Heart left ventricle (tissue), 16 donors: ENCODE measurements at places on chromosomes 3 and 15. TPM values are rescaled to one million over a fixed set of nuclear protein-coding genes. Genes with fewer than 3 reads are reported as not detected.

DNA sequence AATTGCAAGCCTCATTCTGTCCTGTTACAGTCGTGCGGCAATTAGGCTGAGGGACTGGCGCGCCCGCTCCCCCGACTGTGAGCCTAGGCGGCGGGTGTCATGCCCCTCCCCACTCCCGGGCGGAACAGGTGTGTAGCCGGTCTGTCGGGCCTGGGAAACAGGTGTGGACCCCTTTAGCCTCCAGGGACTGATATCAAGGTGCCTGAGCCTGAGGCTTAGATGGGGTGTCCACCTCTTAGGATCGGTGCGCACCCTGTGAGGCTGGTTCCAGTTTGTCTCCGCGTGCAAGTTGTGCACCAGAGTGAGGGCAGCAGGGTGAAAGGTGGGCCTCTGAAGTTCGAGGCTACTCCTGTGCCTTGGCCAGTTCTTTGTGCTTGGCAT is 686 bp downstream of the VPS8 start:
- peak; percentile 30 for DNase-seq
- H3K27ac ChIP-seq, result peak overlapping the region; percentile 76
- H3K27me3 ChIP-seq, result no peaks in the 10 kb centered on the region
- H3K4me1 ChIP-seq, result peaks cover 54% of the 10 kb centered on the region
- peak overlapping the region; percentile 64 for H3K4me3 ChIP-seq
- peaks cover 13% of the 10 kb centered on the region for H3K36me3 ChIP-seq

DNA sequence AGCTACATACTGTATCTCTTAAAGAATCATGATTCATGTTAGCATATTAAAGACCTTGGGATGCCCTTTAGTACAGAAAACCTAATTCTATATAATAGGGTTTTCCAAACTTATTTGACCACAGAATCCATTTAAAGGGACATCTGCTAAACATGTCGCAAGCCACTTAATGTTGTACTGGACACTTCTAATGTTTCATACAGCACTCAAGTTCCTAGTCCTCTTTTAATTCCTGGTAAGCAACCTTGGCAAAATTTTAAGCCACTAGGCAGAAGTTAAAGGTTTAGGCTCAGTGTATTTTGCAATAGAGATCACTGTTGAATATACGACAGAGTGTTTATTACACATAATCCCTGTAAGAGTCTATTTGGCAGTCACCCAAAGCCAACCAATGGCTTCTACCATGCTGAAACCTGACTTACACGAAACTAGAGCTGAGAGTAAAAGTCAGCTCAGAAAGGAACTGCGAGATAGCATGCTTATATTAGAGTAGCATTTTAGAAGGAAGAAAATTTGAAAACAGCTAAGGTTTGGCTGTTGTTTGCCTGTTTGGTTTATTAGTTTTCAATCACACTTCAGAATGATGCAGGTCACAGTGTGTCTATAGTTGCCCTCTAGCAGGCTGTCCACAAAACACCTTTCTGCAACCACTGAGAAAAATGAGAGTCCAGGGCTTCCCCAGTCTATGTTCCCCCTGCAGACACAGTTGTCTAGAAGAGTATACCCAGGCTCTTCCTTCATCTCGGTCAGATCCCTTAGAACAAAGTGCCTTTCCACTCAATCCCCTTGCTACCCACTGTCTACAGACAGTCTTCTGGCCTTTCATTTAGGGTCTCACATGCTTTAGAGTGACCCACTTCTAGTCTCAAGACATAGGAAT is 104.4 kb downstream of the FMN1 start:
- H3K27ac ChIP-seq, result no peak overlapping the region
- no peaks in the 10 kb centered on the region for H3K36me3 ChIP-seq
- no peaks in the 10 kb centered on the region for H3K27me3 ChIP-seq

DNA sequence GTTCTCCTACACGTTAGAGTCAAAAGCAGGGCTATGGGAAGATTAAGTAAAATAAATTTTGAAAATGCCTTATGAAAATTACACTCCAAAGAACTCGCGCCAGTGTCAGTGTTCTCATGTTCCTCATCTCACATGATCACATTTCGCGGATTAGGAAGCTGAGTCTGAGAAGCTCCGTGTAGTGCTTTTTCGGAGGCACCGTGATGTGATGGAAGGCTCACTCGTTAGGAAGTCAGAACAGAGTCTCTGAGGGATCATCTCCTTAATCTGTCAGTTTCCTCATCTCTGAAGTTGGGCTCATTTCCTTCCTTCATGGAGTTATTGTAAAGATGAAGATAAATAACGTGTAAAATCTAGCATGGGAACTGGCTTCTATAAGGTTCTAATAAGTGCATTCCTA is 3.2 kb downstream of the ADIPOQ start:
- DNase-seq, result no peak
- no peaks in the 10 kb centered on the region for H3K4me1 ChIP-seq
- no peak overlapping the region for H3K4me3 ChIP-seq
- H3K36me3 ChIP-seq, result no peaks in the 10 kb centered on the region
- no peak overlapping the region for H3K27ac ChIP-seq

DNA sequence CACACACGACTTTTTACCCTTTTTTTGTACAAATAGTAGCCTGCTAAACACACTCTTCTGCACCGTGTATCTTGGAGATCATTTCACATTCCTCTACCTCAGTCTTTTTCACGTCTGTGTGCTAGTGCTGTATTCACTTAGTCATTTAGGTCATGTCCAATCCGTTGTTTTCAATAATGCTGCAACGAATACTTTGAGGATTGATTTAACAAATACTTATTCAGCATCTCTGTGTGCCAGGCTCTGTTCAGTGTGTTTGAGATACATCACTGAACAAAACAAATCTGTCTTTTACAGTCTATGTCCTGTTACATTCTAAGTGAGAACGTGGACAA is 882 bp downstream of the JMJD7 start:
- peaks cover 12% of the 10 kb centered on the region for H3K4me1 ChIP-seq
- peaks cover 14% of the 10 kb centered on the region for H3K36me3 ChIP-seq
- H3K27me3 ChIP-seq, result no peaks in the 10 kb centered on the region
- peak overlapping the region; percentile 87 for H3K27ac ChIP-seq
- no peak for DNase-seq
- peak overlapping the region; percentile 76 for H3K4me3 ChIP-seq

GRCh38 chr3:112681822-112682325 is 40.9 kb upstream of the CCDC80 start:
- no peaks in the 10 kb centered on the region for H3K27me3 ChIP-seq
- no peak overlapping the region for H3K4me3 ChIP-seq
- H3K36me3 ChIP-seq, result no peaks in the 10 kb centered on the region
- no peak overlapping the region for H3K27ac ChIP-seq
- no peak for DNase-seq

DNA sequence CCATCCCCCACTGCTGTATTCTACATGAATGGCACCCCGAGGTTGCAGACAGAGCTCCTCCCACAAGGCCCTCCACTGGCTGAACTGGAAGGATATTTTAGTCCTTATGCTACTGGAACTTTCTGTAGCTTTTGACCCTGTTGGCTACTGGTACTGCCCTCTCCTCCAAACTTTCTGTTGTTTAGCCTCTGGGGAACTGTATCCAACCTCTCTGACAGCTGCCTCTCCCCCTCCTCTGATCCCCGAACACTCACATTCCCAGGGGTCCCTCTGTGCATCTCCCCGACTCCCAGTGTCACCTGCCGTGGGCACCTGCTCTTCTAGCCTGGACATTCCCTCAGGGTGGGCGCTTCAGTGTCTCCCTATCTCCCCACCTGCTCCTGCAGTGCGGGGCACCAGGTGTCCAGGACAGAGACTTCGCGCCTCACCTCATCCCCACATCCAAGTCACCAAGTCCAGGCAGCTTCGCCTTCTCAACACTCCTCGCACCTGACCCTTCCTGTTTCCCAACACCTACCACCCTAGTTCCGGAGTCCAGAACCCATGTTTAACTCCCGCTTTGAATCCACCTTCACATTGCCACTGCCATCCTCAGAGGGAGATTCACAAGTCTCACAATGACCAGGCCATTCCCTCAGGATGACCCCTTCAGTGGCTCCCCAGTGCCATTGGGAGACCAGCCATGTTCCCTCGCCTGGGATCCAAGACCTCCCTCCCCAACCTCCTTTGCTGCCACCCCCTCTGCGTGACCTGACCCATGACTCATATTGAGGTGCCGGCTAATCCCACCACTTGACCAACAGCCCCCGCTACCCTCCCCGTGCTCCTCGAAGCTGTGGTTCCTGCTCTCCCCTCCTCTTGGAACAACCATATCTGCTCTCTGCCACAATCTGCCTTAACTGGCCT is 34.2 kb downstream of the BDH1 start:
- no peak for DNase-seq
- no peaks in the 10 kb centered on the region for H3K4me1 ChIP-seq
- no peaks in the 10 kb centered on the region for H3K36me3 ChIP-seq

DNA sequence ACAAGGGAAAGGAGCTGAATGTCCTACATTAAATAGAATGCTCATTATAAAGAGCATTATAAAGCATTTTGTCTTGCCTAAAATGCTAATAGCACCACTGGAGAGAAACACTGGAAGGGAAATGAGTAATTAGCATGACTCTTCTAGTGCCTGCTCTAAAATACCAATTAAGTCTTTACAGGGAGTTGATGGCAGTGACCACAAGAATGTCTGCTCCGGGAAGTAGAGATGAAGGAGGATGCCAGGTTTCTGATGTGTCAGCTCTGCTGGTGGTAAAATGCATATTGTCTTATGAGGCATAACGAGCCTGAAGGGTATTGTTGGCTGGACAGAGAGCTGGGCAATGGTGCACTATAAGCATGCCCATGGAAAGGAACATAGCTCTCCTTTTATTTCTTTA is 49.5 kb downstream of the MYLK start:
- DNase-seq, result no peak
- H3K4me1 ChIP-seq, result no peaks in the 10 kb centered on the region
- H3K36me3 ChIP-seq, result no peaks in the 10 kb centered on the region
- no peak overlapping the region for H3K27ac ChIP-seq
- H3K27me3 ChIP-seq, result no peaks in the 10 kb centered on the region

GRCh38 chr3:170738766-170739165 is 131.2 kb downstream of the RPL22L1 start:
- H3K27me3 ChIP-seq, result no peaks in the 10 kb centered on the region
- no peak overlapping the region for H3K27ac ChIP-seq
- H3K36me3 ChIP-seq, result no peaks in the 10 kb centered on the region
- no peak overlapping the region for H3K4me3 ChIP-seq
- DNase-seq, result no peak

- H3K27ac ChIP-seq, result peak overlapping the region; percentile 9
- H3K4me3 ChIP-seq, result no peak overlapping the region
- no peaks in the 10 kb centered on the region for H3K27me3 ChIP-seq
These were observed 104.7 kb downstream of the MBNL1 start for GRCh38 chr3:152373379-152373778.

GRCh38 chr3:130933801-130934345 is 40.0 kb downstream of the ATP2C1 start:
- no peak overlapping the region for H3K4me3 ChIP-seq
- no peak for DNase-seq
- no peaks in the 10 kb centered on the region for H3K4me1 ChIP-seq
- H3K27ac ChIP-seq, result no peak overlapping the region
- peaks cover 58% of the 10 kb centered on the region for H3K36me3 ChIP-seq

DNA sequence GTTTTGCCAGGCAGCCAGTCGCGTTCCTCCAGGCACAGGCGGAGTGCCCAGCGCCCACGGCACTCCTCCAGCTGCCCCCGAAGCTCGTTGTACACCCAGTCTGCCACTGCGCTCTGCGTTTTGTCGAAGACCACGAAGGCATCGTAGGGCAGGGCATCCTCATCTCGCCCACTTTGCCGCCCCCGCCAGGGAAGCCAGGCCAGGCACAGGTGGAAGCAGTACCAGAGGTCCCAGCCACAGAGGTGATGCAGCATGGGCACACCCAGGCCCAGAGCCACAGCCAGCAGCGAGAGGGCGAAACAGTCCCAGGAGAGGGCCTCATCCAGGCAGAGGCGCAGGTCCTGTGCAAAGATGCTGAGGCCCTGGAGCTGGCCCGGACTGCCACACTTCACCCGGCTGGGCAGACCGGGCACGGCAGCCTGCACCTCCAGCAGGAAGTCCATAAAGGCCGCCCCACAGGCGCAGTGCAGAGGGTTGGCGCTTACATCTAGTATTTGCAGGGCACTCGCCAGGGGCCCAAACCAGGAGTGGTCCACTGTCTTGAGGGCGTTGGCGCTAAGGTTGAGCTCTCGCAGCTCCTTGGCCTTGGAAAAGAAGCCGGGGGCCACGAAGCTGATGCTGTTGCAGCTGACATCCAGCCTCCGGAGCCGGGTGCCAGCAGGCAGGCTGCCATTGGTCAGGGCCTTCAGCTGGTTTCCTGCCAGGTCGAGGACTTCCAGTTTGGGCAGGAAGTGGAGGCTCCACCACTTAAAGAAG is 3.7 kb downstream of the TLR9 start:
- no peaks in the 10 kb centered on the region for H3K36me3 ChIP-seq
- no peak overlapping the region for H3K27ac ChIP-seq
- peaks cover 28% of the 10 kb centered on the region for H3K4me1 ChIP-seq
- H3K27me3 ChIP-seq, result no peaks in the 10 kb centered on the region

DNA sequence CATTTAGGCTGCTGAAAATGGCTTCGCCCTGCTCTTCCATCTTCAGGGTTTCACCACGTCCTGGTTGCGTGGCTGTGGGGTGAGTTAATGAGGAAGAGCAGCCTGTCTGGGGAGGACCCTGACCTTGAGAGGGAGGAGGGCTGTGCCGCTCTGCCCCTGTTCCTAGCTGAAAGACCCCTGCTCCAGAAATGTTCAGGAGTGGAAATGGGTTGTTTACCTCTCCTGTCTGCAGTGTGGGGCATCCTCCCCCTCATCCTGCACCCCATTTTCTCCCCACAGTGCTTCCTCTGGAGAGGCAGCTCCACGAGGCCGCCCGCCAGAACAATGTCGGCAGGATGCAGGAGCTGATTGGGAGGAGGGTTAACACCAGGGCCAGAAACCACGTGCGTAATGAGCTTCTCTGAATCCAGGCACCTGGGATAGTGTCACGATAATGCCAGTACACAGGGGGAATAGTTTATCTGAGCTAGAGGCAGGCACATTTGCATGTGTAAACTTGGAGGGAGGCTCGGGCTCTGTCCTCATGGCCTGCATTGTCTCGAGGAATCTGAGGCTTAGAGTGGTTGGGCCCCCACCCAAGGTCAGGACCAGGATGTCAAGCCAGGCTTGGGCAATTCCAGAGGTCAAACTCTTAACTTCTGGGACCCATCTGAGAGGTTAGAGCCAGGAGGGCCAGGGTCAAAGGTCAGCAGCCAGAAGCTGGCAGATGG is 4.0 kb downstream of the ANKDD1A start:
- peaks cover 16% of the 10 kb centered on the region for H3K4me1 ChIP-seq
- no peak overlapping the region for H3K4me3 ChIP-seq
- H3K27ac ChIP-seq, result no peak overlapping the region
- no peaks in the 10 kb centered on the region for H3K36me3 ChIP-seq
- DNase-seq, result no peak

GRCh38 chr15:62938825-62939224 is 103.7 kb upstream of the TPM1 start:
- DNase-seq, result no peak
- H3K27ac ChIP-seq, result no peak overlapping the region
- peaks cover 36% of the 10 kb centered on the region for H3K4me1 ChIP-seq
- H3K27me3 ChIP-seq, result no peaks in the 10 kb centered on the region
- H3K36me3 ChIP-seq, result no peaks in the 10 kb centered on the region

- no peak overlapping the region for H3K27ac ChIP-seq
- H3K4me3 ChIP-seq, result no peak overlapping the region
- H3K27me3 ChIP-seq, result no peaks in the 10 kb centered on the region
- H3K4me1 ChIP-seq, result no peaks in the 10 kb centered on the region
- no peak for DNase-seq
These were observed 618.6 kb downstream of the NLGN1 start for GRCh38 chr3:174016186-174016585.

- no peak for DNase-seq
- no peaks in the 10 kb centered on the region for H3K36me3 ChIP-seq
- H3K27me3 ChIP-seq, result no peaks in the 10 kb centered on the region
- H3K4me1 ChIP-seq, result no peaks in the 10 kb centered on the region
- H3K27ac ChIP-seq, result no peak overlapping the region
These were observed 35.8 kb upstream of the LRTM1 start for GRCh38 chr3:54963641-54964040.

Gene RARRES1
- total RNA-seq, result 3.5 TPM
